ENCODE measurements at places on chromosomes 16 and 17. TPM values are rescaled to one million over a fixed set of nuclear protein-coding genes. Genes with fewer than 3 reads are reported as not detected.

DNA sequence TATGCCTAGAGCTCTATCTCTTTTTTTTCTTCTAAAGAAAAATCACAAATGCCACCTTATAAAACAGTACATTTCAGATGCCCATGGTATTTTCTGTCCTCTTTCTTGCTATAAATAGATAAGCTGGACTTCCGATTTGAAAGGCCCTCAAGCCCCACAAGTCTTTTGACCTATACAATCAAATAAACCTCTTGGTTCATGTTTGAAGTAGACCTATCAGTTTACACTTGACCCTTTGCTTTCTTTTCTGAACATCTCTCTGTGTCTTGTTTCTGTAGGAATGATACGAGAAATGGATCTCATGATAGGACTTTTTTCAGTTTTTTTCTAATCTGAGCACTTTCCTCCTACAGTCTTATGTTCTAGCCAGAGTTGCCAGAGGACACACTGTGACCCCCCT is 327.2 kb downstream of the SOX9 start:
- no peak for DNase-seq

DNA sequence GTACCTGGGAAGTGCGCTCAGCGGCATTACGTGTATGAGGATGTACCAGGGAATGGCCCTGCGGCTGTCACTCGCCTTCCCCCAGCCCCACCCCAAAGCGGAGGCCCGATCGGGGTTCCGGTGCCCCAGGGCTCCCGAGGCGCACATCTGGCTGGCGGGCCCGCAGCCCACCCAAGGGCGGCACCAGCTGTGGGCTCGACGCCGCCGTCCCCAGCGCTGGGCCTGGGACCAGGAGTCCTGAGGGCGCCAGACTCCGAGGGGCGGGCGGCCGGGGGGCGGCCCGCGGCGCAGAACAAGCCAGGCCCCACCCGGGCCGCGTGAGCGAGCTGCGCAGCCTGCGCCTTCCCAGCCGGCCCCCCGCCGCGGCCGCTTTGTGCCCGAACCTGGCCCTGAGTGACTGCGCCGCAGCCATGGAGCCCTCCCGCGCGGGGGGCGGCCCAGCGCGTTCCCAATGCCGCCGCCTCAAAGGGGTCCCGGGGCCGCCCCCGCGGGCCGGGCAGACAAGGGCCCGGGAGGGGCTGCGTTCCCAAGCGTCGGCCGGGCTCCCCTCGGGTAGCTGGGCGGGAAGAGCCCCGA is 17.4 kb downstream of the ZNF423 start:
- DNase-seq = no peak

DNA sequence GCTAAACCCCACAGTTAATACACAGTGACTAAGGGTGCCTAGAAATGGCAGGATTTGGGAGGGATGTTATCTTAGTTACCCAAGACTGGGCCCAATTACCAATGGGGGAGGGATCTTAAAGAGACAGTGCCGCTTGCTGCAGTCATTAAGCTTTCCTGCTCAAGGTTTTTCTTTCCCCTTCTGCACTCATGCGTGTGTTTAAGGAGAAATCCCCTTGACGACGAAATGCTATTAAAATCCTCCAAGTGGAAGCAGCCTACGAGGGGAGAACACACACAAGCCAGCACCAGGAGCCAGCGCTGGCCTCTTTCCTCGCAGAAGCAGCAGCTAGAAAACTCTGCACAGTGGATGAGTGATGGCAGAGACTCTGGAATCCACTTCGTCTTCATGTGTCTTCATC is 22.0 kb downstream of the SALL1 start:
- DNase-seq = no peak

DNA sequence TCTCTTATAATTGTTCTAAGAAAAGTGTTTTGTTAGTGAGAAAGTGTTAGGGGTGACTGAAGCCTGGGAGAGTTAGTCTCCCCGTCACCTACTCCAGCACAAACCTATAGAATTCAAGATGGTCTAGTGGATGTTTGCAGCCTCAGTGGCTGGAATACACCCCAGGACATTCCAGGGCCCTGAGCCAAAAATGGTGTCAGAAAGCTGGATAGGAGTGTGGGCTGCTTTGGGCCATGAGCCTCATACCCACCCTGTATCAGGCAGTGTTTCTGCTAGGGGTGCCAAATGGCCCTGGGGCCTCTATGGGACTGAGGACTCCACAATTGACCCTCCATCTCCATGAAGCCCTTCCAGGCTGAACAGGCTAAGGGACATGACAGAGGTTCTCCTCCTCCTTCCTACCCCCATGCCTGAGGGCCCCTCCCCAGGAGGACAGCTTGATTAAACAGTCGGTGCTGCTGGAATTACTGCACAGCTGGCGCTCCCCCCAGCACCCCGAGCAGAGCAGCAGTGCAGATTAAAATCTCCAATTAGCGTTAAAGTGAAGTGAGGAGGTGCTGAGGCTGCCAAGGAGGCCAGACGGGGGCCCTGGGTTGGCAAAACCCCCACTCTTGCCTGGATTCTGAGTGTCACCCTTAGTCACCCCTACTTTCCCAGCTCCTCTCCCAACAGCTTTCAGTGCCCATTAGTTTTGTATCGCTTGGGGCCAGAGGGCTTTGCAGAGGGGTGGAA is 59.1 kb downstream of the NEUROD2 start:
- DNase-seq = no peak

DNA sequence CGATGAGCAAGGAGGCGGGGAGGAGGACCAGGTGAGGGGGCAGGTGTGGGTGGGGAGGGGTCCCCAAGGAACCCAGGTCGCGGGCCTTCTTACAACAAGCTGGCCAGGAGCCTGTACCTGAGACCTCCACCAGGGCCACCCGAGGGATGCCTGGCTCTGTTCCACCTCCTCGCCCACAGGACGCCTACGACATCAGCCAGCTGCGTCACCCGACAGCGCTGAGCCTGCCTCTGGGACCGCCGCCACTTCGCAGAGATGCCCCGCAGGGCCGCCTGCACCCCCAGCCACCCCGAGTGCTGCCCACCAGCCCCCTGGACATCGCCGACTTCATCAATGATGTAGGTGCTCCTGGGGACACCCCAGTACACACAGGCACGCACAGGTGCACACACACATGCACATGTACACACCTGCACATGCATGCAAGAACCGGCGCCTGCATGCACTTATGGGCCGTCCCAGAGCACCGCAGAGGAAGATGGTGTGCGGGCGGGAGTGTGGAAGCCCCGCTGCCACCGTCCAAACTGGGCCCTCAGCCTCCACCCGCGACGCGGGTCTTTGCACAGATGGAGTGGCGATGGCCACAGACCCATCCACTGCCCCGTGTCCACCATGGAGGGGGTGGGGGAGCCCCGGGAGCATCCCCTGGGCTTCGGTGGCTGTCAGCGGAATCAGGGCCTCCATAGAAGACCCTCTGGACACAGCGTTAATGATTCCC is 6.6 kb downstream of the SLC22A31 start:
- no peak for DNase-seq

GRCh38 chr16:4401094-4401501 is 15.3 kb downstream of the CORO7 start:
- no peak for DNase-seq

DNA sequence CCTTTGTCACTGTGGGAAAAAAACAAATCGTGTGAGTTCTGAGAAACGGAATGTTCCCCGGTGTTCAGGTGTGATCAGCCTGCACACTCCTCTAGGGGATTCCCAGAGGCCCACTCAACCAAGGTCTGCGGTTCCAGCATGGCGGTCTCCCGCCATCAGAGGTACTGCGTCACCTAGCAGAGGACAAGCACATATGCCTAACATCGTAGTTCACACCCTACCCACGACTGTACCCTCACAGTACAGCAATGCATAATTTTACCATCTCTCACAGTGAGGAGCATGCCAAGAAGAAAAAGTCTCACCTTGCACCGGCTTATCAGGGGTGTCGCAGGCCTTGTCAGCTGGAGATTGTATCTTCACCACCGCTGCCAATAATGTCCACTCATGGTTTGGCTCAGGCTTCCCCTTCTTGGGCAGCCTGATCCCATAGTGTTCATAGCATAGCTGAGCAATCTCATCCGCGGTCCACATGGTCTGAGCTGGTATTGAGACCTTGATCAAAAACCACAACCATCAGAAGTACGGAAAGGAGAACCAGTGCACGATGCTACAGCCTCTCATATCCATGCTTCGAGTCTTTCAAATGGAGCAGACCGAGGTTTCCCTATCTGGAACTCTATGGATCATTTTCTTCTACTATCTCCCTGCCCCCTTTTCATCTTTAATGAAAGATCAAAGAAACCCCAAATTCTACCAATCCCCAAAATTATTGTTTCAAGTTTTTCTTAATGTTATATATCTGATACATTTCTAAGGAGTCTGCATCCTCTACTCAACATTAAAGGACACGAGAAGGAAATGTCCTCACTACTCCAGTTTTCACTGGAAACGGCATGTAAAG is 2.5 kb downstream of the ADAT1 start:
- no peak for DNase-seq

- peak; percentile 72 for DNase-seq
These were observed 41.5 kb downstream of the CD300LF start for GRCh38 chr17:74671031-74671771.

- no peak for DNase-seq
These were observed 2.0 kb upstream of the TNFRSF13B start for GRCh38 chr17:16973760-16974540.

- no peak for DNase-seq
These were observed 32.2 kb downstream of the TSC2 start for GRCh38 chr16:2079991-2080390.

GRCh38 chr17:19659366-19660177 is 11.0 kb downstream of the ALDH3A2 start:
- DNase-seq = no peak

DNA sequence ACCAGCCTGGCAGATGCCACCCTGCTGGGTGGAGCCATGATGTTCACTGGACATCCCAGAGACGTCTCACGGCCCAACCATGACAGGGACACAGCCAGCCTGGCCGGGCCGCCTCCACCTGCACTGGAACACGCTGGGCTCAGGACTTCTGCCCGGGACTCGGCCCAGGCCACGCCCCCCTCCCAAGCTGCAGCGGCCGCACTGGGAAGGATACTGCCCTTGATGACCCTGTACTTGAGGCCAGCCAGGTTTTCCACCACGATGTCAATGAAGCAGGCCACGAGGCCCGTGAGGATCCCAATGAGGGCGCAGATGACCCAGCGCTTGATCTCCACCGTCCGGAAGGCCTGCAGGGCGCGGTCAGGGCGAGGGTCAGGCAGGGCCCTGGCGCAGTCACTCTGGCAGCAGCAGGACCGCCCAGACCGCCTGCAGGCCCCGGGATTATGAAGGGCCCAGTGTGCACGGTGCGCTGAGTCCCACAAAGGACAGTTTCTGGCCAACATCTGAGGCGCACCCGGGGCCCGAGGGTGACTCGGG is 14.2 kb downstream of the CLCN7 start:
- no peak for DNase-seq

DNA sequence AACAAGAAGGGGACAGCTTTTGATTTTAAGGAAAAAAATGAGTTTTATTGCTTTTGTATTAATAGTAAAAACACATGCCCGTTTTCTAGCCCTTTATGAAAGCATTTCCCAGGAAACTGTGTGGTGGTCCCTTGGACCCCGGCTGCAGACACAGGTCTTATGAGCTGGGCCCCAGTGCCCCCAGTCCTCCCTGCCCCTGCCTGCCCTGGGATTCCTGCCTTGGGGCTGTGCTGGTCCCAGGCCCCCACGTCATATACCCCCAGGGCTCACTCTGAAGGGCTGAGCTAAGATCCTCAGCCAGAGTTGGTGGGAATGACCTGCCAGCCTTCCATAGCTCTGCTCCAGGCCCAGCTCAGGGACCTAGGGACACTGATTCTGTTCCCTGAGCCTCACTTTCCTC is 30.8 kb downstream of the GINS2 start:
- DNase-seq = no peak

DNA sequence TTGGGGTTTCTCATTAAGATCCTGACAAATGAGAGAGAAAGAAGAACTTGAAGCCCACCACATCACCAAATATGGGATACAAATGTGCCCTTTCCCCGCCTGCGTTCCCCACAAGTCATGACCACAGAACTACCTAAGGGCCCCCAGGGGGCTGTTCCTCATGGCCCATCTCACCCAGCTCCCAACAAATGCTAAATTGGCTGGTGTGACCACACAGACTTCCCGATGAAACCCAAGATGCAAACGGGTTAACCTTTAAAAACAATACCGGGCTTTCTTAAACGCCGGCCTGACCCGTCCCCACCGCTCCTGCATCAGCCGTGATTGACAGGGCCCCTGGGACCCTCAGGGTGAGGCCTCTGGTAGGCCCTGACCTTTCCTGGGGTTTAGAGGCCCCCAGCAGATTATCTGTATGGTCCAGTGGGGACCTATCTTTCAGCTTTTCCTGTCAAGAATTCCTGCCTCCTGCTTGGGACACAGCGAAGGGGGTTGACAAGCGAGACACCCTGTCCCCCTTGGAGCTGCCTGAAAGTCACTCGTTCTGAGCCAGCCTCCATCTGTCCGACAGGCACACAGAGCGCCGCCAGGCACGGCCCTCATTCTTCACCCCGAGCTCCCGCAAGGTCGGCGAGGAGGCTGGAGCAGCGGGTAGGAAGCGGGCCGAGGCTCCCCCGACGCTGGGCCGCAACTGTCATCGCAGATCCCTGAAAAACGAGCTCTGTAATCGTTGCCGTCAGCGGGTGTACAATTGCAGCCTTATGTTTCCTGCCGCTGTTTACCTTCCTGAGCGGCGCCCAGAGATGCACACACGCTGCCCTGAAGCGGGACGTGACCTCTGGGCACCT is 300.1 kb downstream of the FOXL1 start:
- DNase-seq = peak; percentile 42

DNA sequence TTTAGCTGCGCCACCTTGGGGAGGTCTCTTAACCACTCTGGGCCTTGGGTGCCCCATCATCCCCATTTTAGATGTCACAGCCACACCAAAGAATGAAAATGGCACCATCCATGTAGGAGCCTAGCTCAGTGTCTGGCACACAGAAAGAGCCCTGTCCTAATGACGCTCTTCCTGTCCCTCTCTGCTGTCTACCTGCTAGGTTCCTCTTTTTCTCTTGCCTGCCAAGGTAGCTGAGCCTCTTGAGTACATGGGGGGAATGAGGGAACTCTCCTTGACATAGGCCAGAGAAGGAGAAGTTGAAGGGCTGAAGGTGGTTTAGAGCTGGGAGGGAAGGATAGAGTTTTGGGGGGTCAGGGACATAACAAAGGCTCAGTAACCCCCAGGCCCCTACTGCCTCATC is 1.8 kb downstream of the RUNDC3A start:
- DNase-seq = no peak

GRCh38 chr17:17147821-17148220 is 58.3 kb downstream of the PLD6 start:
- DNase-seq = no peak

SLFN11 gene
- total RNA-seq = 95.0 TPM

USP36 gene
- 46.6 TPM for total RNA-seq

CCL13 gene
- not detected for total RNA-seq

KRTAP3-1 gene
- not detected for total RNA-seq

ALDOC gene
- 7.2 TPM for total RNA-seq

DHRS7C gene
- total RNA-seq = not detected

TBC1D16 gene
- 48.6 TPM for total RNA-seq

YPEL2 gene
- 66.8 TPM for total RNA-seq

WFIKKN2 gene
- total RNA-seq = not detected
